ENCODE measurements at places on chromosomes 7 and 10.

GRCh38 chr7:147829016-147829415 lies 761.5 kb upstream of the C7orf33 start:
- DNase-seq = no peak

DNA sequence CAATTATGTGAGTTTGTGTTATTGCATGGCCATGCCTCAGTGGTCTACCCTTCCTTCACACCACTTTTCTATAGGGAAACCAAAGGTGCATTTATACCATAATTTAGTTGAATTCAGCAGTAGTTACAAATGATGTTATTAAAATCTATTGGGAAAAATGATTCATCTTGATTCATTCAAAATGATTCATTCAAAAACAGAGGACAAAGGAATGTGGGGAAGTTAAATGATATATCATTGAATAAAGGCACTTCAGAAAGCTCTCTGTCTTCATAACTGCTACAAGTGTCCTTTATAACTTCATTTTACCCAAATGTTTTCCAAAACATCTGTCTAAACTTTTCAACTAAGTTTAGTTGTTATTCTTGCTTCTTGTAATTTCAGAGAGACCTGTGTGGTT lies 722.9 kb downstream of the GRM8 start:
- no peak for DNase-seq

GRCh38 chr7:133197972-133198544 lies 54.8 kb upstream of the EXOC4 start:
- DNase-seq = no peak

- DNase-seq = no peak
These were observed 2.3 kb upstream of the IGF2BP3 start for GRCh38 chr7:23472556-23472955.

- DNase-seq = no peak
These were observed 29.2 kb downstream of the STK17A start for GRCh38 chr7:43612128-43612527.

DNA sequence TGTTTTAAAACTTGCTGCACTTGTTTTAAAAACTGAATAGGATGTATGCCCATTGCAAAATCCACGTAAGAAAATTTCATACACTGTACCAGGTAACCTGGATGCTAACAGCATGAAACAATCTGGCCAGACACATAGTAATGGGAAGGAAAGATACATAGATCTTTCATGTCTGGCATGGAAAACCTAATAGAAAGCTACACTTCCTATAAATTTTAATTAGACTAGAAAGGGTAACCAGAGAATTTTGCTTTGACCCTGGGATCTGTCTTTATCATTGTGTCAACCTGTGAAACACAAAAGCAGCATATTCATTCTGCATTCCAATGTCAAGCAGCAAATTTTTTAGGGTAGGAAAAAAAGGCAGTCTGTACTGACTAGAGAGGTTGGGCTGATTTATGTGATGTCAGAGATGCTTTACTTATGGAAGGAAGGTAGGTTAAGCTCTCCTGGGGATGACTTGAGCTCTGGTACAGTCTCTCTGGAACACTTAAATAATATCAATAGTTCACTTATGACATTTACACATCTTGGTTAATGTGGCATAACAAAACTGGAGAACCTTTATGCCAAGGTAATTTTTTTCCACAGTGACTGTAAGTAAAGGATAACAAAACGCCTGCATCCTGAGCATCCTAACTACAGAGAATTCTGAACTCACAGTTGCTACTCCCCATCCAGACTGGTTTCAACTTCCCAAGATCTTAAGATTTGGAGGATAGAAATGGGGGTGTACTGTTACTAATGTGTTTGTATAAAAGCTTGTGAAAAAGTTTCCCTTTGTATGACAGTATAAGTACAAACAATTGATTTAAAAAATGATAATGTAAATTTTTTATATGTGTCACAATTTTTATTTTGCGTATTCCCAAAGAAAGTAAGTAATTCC lies 44.7 kb downstream of the DOCK4 start:
- no peak for DNase-seq

- no peak for DNase-seq
These were observed 15.4 kb upstream of the TBRG4 start for GRCh38 chr7:45126920-45127319.

DNA sequence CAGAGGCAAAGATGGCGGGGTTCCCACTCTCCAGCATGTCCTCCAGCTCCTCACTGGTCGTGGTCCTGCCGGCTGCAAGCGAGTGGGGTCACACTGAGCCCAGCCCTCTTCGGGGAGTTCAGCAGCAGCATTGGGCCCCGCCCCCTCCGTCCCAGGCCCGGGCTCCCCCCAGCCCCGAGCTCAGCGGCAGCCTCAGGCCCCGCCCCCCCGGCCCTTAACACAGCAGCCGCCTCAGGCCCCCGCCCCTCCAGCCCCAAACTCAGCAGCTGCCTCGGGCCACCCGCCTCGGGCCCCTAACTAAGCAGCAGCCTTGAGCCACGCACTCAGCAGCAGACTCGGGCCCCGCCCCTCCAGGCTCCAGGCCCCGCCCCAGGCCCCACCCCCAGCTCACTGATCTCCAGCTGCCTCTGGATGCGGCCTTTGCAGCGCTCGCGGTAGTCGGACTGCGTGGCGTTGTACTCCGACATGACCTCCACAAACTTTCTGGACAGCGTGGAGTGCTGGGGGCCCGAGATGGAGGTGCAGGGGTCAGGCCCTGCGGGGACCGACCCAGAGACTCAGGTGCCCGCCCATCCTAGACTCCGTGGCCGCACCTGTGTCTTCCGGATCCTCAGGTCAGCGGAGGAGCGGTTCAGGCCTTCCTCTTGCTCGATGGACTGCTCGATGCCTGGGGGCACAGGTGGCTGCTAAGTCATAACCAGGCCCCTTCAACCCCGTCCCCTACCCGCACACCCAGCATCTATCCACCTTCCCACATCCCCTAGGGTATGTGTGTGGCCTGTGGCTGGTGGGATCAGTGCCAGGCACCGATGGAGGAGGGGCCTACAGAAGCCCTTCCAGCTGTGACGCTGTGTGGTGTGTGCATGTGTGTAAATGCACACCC lies 15.5 kb downstream of the STX1A start:
- DNase-seq = no peak

- DNase-seq = no peak
These were observed 256.9 kb upstream of the MBL2 start for GRCh38 chr10:53029449-53029848.

DNA sequence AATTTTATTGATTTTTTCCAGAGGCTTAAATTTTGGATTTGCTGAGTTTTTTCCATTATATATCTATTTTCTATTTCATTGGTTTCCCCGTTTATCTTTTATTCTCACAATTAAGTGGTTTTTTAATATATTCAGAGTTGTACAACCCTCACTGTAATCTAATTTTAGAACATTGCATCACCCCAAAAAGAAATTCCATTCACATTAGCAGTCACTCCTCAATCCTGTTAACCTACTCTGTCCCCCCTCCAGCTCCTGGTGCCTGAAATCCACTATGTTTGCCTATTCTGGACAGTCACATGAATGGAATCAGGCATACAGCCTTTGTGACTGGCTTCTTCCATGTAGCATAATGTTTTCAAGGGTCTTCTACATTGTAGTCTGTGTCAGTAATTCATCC lies 55.8 kb upstream of the ITGA8 start:
- no peak for DNase-seq

GRCh38 chr7:80935991-80936780 lies 17.3 kb upstream of the SEMA3C start:
- DNase-seq = no peak

GRCh38 chr10:78700413-78700812 lies 368.4 kb upstream of the ZMIZ1 start:
- no peak for DNase-seq

- no peak for DNase-seq
These were observed 222.2 kb upstream of the CXCL12 start for GRCh38 chr10:44607116-44607515.

- no peak for DNase-seq
These were observed 101.4 kb upstream of the STEAP1B start for GRCh38 chr7:22601408-22601807.

- no peak for DNase-seq
These were observed 512.5 kb downstream of the REEP3 start for GRCh38 chr10:64033711-64034110.

- no peak for DNase-seq
These were observed 23.4 kb downstream of the ADRA2A start for GRCh38 chr10:111100198-111100597.

DNA sequence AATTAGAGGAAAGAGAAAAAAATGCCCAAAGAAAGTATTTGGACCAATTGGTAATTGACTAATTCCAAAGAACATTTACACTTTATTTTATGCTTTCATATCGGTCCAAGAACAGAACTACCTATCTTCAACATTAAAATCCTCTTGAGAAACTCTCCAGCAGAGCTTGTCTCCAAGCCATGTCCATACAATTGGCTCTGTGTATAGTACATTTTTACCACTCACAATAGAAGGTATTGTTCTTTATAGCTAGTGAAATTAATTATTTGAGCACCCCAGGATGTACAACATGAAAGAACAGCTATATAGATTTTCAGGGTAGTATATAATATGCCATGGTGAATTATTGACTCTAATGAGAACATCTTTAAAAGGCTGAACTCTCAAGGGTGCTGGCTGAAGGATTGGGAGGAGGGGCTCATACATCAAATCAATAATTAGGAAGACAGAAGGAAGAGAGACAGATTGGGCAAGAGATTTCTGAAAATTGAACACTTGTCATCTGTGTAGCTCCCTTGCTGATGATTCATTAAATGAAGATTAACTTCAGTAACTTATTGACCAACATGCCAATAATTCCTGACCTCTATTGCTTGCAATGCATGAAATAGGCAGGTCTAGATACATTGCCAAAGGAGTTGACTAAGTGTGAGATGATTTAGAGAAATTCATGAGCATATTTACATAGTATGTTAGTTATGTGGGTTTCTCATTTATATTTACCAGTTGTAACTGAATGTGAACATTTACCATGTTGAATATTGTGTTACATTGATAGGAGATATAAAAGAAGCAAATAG lies 249.7 kb downstream of the MTERF1 start:
- DNase-seq = no peak

GRCh38 chr10:32412499-32412853 lies 33.5 kb upstream of the CCDC7 start:
- no peak for DNase-seq

DNA sequence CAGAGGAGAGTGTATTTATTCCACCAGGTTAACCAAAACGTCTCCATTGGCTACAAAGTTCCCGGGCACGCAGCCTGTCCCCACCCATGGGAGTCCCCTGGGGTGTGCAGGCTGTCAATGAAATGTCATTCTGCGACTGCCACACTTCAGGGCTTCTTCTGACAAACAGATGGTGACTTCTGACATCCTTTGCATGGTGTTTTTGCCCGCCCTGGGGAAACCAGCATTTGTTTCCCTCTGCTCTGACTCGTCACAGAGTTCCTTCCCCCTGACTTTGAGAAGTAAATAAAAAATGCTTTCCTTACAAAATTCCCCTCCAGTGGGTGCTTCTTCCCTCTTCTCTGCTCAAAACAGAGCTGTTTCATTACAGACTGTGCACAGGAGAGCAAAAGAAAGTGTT lies 38.2 kb downstream of the TNS3 start:
- DNase-seq = no peak

DNA sequence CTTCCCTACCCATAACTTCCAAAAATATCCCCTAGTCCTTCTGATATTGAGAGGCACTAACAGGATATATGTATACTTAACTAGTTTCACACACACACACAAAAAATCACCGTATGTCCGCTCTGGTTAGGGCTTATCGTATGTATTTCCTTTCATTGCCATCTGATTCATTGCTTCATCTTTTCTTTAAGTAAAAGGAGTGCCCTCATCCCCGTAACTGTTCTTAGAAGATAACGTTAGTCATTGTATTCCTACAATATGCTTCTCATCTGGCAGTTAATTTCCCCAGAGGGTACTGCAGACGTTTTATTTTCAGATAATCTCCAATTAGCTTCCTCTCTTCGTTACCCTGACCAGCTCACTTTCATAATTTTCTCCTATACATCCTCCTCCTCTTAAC lies 37.3 kb downstream of the NRCAM start:
- no peak for DNase-seq

GRCh38 chr7:146172112-146172511 lies 55.5 kb downstream of the CNTNAP2 start:
- no peak for DNase-seq

DNA sequence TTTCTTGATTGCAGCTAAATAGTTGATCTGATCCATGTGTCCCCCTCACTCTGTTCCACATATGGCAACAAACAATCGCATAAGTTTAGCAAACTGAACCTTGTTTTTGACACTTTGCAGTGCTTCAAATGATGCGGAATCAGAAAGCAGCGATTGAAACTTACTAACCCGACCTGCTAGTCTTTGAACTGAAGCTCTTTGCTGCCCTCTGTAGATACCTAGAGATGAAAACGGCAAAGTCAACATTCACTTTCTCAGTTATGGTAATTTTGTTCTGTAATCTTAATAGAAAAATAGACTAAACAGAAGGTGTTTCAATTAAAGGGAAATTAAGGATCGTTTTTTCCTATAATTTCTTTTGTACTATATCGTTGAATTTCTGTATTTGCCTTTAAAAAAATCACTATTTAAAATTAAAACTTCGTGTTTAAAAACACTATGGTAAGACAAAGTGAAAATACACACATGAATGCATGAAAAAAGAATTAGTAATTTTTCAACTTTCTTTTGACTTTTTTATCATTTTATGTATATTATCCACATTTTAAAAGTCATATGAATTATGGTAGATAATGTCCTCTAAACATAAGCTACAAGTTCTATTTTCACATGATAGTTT lies 276.5 kb downstream of the MAGI2 start:
- DNase-seq = no peak

DNA sequence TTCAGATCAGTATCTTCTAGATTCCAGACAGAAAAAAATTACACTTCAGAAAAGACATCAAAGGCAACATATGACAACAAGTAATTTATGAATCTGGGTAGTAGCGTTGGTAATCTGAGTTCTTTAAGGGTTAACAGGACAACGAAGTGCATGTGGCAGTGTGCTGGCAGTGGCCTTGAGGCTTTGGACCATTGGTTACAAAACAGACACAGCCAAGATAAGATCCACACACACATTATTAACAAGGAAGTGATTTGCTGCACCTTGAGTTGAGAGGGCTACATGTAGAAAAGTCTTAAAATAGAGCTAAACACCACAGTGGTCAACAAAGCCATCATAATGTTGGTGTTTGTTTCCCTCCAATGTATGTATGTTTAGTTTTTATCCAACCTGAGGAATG lies 40.6 kb downstream of the AKR1D1 start:
- DNase-seq = no peak

GRCh38 chr7:51198654-51199053 lies 118.0 kb downstream of the COBL start:
- no peak for DNase-seq

All from stimulated activated CD8-positive, alpha-beta memory T cell treated with anti-CD3 and anti-CD28 coated beads, Interleukin-4, amount 100 ng/mL, for 4 hours (primary cell).